AG08396 (cell line): ENCODE measurements at places on chromosomes 7 and 10.

DNA sequence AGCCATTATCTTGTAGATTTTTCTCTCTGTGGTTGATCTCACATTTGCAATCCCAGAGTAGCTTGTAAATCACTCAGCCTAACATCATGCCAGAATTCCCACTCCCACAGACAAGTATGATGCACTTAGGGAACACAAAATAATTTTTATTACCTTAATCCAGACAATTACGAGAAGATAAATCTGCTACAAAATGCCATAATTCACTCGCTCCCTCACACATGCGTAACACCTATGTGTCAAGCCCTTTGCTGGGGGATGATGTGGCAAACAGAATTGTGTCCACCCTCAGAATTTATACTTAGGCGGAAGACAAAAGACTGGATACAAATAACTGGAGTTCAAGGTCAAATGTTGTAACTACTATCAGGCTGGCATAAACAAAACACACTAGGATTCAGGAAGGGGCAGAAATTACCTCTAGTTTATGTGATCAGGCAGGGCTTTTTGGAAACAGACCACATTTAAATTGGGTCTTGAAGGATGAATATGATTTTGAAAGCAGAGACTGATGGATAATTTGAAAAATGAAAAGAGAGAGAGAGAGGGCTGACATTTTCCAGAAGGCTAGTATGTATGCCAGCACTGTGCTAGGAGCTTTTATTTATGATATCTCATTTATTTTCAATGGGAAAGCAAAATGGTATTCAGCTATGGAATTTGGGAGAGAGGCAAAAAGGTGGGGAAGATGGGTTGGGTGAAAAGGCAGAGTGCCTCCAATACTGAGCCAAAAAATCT lies 69.8 kb downstream of the DOCK4 start:
- DNase-seq, result no peak

DNA sequence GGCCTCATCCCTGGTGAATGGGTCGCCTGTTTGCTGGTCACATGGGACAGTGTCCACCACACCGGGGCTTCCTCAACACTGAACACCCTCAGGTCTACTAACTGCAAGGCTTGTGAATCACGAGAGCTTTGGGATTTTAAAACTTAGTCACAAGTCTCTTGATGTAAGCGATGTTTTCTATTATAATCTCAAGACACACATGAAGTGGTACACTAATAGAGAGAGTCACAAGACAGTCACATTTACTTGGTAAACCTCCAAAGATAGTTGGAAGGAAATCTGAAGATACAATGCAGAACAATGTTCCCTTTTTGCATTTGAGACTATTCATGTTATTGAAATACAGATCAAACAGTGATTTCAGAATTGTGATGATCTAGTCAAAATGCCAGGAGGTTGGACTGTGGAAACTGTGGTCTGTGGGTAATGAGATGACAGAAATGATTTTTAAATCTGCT lies 233.1 kb upstream of the KLF6 start:
- DNase-seq, result no peak

DNA sequence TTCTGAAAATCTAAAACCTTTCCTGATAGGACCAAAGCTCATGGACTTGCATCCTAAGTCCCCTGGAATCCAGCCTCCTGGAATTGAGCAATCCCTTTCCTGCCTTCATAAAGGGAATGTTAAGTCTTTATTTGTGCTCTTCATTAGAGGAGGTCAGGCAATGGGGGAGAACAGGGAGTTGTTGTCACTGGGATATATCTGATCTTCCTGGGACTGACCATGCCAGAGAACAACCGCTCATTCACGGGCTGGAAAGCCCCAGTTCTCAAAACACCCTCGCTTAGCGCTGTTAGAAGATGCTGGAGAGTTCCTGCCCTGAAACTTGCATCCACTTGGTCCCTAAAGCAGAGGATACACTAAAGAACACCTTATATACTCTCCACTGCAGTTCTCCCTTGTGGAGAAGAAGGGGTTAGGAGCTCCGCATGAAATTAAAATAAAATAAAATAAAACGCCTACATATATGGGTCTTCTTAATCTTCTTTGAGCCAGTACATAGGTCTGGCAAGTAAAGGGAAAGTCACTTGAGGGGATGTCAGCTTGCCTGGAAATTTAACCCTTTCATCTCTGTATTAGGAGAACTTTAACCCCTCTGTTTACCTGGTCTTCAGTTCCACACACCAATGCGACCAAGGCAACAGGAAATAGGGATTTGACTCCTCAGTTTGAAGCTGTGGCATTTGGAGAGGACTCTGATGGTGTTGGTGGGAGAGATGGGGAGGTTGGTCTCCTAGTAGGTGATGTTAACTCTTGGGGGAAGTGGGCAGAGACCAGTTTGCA lies 1.2 kb downstream of the SORCS1 start:
- no peak for DNase-seq

DNA sequence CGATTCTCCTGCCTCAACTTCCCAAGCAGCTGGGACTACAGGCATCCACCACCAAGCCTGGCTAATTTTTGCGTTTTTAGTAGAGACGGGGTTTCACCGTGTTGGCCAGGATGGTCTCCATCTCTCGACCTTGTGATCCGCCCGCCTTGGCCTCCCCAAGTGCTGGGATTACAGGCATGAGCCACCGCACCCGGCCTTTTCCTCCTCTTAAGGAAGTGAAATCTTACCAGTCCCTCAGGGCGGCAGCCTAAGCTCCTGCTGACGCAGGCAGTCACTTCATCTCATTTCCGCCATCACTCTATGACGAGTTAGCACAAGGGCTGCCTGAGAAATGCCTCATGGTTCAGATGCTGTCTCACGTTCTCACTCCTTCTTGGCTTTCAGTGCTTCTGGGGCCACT lies 246.0 kb upstream of the SHH start:
- no peak for DNase-seq

- DNase-seq, result no peak
Observed at GRCh38 chr7:96088579-96088978, 233.3 kb downstream of the SLC25A13 start.
